Hepatic stellate cell (primary cell): ENCODE measurements at places on chromosomes 2 and 18.

DNA sequence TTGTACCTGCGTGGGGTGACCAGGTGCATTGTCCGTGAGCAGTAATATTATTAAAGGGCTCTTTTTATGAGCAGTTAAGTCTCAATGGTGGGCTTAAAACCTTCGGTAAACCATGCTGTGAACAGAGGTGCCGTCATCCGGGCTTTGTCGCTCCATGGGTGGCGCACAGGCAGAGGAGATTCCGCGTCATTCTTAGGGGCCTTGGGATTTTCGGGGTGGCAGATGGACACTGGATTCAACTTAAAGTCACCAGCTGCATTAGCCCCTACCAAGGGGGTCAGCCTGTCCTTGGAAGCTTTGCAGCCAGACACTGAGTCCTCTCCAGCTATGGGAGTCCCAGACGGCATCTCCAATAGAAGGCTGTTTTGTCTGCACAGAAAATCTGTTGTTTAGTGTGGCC, 107.7 kb downstream of the NFATC1 start:
- no peak for DNase-seq

DNA sequence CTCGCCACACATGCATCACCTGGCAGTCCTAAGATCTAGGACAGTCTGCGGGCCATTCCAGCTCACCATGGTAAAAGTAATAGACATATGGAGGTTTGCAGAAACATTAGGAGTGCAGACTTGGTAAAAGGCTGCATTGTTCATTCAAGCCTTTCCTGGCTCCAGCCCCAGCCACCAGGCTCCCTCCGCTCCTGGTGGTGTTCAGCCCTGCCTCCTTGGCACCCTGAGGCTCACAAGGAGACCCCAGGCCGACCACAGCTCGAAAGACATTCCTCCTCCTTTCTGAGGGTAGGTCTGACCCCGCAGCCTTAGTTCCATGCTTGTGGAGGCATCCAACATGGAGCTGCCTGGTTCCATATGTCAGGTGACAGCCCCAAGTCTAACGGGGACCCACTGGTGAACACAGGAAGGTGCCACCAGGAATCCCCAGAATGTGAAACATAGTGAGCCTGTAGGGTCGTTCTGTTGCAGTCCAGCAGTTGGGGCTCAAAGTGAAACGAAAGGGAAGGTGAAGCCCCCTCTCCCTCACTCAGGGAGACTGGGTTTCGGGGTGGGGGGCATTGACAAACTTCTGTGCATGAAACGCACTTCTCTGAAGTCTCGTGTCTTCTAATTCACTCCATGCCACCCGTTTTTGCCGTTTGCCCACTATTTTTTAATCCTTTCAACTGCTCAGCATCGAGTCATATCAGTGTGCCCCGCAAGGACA, 5.0 kb upstream of the SP100 start:
- DNase-seq: no peak

GRCh38 chr2:190340369-190340768, 3.0 kb upstream of the INPP1 start:
- DNase-seq: no peak

DNA sequence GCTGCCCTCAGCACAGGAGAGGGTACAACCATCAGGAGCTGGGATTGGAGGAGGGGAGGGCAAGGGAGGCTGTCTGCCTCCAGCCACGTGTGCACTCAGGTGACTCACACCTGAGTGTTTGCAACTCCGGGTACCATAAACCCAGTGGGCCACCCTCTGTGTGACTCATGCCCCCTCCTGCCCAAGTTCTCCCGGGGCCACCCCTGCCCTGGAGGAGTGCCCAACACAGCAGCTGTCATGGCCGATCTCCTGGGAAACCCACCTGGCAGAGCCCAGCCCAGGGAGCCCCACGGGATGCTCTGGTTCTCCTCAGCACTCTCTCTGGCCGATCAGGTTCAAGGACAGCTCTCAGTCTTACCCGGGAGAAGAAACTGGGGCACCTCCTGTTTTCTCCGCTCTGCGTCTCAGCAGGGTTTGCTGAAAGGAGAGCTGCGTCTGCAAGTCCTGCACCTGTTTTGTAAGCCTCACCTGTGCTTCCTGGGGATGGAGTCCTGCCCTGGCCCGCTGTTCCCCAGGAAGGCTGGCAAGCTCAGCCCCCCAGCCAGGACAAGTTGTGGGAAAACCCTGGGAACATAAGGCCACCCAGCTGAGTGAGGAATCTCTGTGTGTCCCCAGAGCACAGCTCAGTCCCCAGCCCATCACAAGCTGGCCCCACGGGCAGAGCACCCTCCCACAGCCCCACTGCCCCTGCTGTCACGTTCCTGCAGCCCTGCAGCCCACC, 44.0 kb upstream of the UBE2F start:
- no peak for DNase-seq

GRCh38 chr18:12334366-12334808, 26.3 kb downstream of the TUBB6 start:
- no peak for DNase-seq

DNA sequence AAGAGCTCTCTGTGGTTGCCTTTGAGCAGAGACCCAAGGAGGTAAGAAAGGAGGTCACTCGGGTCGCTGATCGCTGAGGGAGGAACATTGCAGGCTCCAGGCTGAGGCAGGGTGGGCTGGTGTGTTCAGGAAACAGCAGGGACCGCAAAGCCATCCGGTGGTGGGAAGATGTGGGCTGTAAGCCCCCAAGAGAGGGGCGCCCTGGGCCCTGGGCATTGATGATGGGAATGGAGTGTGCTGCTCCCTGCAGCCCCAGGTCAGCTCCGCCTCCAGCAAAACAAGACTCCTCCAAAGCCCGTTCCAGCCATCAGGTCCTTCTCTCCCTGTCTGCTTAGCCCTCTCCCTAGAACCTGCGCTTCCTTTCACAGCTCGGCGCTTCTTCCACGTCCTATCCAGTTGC, 229.7 kb downstream of the KLHL29 start:
- no peak for DNase-seq

GRCh38 chr2:149271575-149271974, 58.8 kb upstream of the LYPD6 start:
- DNase-seq: no peak

GRCh38 chr2:80238692-80239469, 65.7 kb downstream of the LRRTM1 start:
- DNase-seq: peak; percentile 23

- DNase-seq: no peak
Measured at GRCh38 chr2:1516798-1517060, 103.5 kb downstream of the TPO start.

GRCh38 chr18:12990641-12990966, 558 bp upstream of the CEP192 start:
- no peak for DNase-seq

GRCh38 chr18:10111944-10112343, 198.1 kb downstream of the VAPA start:
- no peak for DNase-seq

DNA sequence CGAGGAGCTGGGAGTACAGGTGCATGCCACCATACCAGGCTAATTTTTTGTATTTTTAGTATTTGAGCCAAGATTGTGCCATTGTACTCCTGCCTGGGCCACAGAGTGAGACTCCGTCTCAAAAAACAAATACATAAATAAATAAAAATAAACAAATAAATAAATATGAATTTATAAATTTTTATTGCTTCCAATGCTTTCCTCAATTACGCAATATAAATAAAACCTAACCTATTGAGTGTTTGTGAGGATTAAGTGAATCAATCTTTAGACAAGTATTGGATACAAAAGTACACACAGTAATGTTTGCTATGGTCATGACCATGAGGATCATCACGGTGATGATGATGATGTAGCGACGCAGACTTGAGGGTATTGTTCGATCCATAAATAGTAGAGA, 257.4 kb downstream of the ASXL3 start:
- no peak for DNase-seq

GRCh38 chr2:224466304-224466895, 64.5 kb upstream of the FAM124B start:
- DNase-seq: no peak

GRCh38 chr2:168233166-168233565, 14.2 kb downstream of the STK39 start:
- DNase-seq: no peak

GRCh38 chr2:188285049-188285448, 6.6 kb upstream of the GULP1 start:
- DNase-seq: no peak

- no peak for DNase-seq
Measured at GRCh38 chr18:46387441-46388131, 269.4 kb downstream of the LOXHD1 start.

- no peak for DNase-seq
Measured at GRCh38 chr2:189409647-189410046, 31.6 kb upstream of the WDR75 start.

DNA sequence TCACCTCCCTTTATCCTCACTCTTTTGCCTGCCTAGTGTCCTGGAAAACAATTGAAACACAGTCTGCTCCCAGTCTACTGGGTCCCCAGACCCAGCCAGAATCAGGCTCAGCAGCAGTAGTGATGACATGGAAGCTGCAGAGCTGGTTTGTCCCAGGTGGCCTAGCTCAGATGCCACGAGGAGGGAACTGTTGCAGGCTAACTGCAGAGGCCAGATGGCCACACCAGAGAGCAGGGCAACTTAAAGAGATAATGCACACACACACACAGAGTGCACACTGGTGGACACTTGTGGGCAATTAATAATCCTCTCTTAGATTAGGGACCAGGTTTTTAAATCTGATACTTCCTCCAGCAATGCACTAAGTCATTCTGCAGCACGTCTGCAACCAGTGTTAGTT, 42.4 kb downstream of the GYPC start:
- no peak for DNase-seq

DNA sequence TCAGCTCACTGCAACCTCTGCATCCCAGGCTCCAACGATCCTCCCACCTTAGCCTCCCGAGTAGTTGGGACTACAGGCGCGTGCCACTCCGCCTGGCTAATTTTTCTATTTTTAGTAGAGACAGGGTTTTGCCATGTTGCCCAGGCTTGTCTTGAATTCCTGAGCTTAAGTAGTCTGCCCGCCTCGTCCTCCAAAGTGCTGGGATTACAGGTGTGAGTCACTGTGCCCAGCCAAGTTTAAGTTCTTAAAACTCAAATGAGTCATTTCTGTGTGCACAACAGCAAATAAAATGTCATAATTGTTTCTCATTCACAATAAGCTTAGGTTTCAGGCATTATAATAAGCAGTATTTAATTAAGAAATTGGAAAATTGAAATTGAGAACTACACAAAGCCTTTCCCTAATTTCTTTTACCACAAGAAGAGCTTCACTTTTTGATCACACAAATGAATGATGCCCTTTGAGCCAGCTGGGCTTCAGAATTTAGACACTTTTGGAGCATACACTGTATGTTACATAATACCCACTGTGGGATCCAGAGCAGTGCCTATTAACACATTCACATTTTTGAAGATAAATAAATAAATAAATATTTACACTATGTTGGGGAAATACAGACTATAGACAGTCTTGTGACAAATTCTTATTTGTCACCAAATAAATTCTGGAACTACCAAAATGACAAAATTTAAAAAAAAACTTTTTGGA, 8.6 kb upstream of the ME2 start:
- no peak for DNase-seq

DNA sequence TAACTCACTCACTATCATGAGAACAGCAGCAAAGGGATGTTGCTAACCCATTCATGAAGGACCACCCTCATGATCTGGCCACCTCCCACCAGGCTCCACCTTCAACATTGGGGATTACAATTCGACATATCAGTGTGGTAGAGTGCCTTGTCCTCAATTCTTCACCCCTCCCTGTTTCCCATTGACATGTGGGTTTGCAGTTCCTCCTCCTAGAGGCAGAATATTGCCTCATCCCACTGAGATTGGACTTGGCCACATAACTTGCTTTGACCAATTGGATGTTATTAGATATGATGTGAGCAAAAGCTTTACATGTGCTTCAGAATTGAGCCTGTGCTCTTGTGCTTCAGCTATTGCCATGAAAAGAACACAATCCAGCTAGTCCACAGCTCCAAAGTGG, 217.0 kb upstream of the CXCR4 start:
- DNase-seq: no peak

DNA sequence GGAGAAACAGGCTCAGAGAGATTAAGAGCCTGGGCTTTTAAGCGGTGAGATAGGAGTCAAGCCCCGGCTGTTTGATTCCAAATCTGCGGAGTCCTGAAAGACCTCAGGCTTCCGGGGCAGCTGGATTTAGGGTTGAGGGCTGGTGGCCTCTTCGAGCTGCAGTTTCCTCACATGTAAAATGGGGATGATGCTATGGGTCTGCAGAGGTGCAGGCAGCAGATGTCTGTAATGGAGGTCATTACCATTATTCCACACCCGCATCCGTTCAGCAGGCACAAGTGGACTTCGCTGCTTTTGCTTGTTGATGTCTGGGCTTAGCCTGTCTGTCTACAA, 175.6 kb upstream of the HS6ST1 start:
- no peak for DNase-seq

DNA sequence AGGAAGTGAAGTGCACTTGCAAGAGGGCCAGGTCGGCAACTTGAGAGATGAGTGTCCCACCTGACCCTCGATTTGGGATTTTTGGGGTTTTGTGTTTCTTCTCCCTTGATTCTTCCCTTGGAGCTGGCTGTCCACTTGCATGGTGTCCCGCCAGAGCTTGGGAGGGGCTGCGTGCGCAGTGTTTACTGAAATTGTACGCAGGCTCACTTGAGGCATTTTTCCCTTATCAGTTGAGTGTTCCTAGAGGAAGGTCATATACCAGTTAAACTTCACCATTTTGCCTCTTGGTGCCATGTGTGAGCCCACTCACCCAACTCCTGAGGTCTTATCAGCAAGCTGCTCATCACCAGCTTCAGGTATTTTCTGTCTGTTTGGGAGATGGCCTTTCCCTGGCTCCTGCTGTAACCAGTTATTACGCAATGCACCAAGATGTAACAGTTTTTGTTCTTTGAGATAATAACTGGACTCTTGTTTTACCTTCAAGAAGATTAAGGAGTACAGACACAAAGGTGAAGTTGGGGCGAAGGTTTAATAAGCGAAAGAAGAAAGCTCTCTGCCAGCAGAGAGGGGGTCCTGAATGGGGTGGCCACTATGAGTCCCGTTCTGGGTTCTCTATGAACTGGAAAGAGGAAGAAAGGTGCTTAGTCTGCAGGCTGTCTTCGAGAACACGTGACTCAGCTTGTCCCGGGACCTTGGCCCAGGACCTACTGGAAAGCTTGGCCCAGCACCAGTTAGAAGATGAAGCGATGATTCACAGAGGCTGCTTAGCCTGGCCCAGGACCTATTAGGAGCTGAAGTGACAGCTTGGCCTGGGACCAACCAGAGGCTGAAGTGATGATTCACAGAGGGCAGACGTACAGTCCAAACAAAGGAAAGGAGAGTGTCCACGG, 21.5 kb upstream of the TXNL4A start:
- peak; percentile 85 for DNase-seq
